Activated CD4-positive, alpha-beta T cell treated with anti-CD3 and anti-CD28 coated beads for 36 hours (primary cell): ENCODE measurements at places on chromosomes 13 and 19. TPM values are rescaled to one million over a fixed set of nuclear protein-coding genes. Genes with fewer than 3 reads are reported as not detected.

GRCh38 chr13:37413161-37413560, 185.4 kb downstream of the POSTN start:
- DNase-seq: no peak
- H3K27ac ChIP-seq: no peak overlapping the region
- no peaks in the 10 kb centered on the region for H3K36me3 ChIP-seq
- H3K27me3 ChIP-seq: peaks cover 3% of the 10 kb centered on the region
- no peaks in the 10 kb centered on the region for H3K4me1 ChIP-seq

GRCh38 chr19:32945260-32945659, 26.5 kb downstream of the CEP89 start:
- DNase-seq: no peak
- H3K36me3 ChIP-seq: peaks cover 51% of the 10 kb centered on the region
- no peaks in the 10 kb centered on the region for H3K27me3 ChIP-seq

DNA sequence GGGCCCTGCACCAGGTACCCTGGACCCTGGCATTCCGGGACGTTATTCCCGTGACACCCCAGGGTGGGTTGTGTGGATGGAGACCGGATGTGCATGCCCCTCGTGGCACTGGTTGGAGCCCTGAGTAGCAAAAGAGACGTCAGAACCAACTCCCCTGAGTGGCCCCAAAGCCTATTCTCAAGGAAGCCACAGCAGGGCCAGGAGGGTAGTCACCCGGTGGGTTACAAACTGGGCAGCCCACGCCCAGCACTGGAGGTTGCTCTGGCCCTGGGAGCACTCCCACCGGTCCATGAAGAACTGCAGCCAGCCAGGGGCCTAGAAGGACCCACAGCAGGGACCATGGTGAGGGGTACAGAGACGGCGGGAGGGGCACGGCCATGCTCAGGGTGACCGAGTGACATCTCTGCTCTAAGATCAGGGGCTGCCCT, 7.5 kb downstream of the KLF16 start:
- DNase-seq: peak; percentile 63
- H3K4me1 ChIP-seq: peaks cover 66% of the 10 kb centered on the region
- H3K27ac ChIP-seq: peak overlapping the region; percentile 86
- peak overlapping the region; percentile 78 for H3K4me3 ChIP-seq

GRCh38 chr13:83221256-83221655, 661.0 kb downstream of the SLITRK1 start:
- no peak for DNase-seq
- no peak overlapping the region for H3K4me3 ChIP-seq
- no peaks in the 10 kb centered on the region for H3K4me1 ChIP-seq
- no peaks in the 10 kb centered on the region for H3K36me3 ChIP-seq
- no peaks in the 10 kb centered on the region for H3K27me3 ChIP-seq

- no peak overlapping the region for H3K4me3 ChIP-seq
- no peak overlapping the region for H3K27ac ChIP-seq
- no peaks in the 10 kb centered on the region for H3K36me3 ChIP-seq
- no peak for DNase-seq
- no peaks in the 10 kb centered on the region for H3K4me1 ChIP-seq
- H3K27me3 ChIP-seq: no peaks in the 10 kb centered on the region
Measured at GRCh38 chr13:99686157-99686572, 184.9 kb downstream of the TM9SF2 start.

- peaks cover 3% of the 10 kb centered on the region for H3K4me1 ChIP-seq
- no peaks in the 10 kb centered on the region for H3K36me3 ChIP-seq
- no peak for DNase-seq
- H3K4me3 ChIP-seq: no peak overlapping the region
- H3K27ac ChIP-seq: no peak overlapping the region
Measured at GRCh38 chr13:36857253-36857652, 38.2 kb downstream of the RFXAP start.

GRCh38 chr19:39590265-39590664, 12.1 kb upstream of the LGALS13 start:
- peaks cover 43% of the 10 kb centered on the region for H3K27me3 ChIP-seq
- peak; percentile 30 for DNase-seq
- H3K36me3 ChIP-seq: no peaks in the 10 kb centered on the region
- H3K4me1 ChIP-seq: no peaks in the 10 kb centered on the region
- H3K27ac ChIP-seq: no peak overlapping the region
- H3K4me3 ChIP-seq: no peak overlapping the region

GRCh38 chr13:65532231-65532630, 1697.9 kb downstream of the PCDH9 start:
- no peaks in the 10 kb centered on the region for H3K36me3 ChIP-seq
- no peak for DNase-seq
- H3K27ac ChIP-seq: no peak overlapping the region
- no peaks in the 10 kb centered on the region for H3K27me3 ChIP-seq
- no peak overlapping the region for H3K4me3 ChIP-seq

DNA sequence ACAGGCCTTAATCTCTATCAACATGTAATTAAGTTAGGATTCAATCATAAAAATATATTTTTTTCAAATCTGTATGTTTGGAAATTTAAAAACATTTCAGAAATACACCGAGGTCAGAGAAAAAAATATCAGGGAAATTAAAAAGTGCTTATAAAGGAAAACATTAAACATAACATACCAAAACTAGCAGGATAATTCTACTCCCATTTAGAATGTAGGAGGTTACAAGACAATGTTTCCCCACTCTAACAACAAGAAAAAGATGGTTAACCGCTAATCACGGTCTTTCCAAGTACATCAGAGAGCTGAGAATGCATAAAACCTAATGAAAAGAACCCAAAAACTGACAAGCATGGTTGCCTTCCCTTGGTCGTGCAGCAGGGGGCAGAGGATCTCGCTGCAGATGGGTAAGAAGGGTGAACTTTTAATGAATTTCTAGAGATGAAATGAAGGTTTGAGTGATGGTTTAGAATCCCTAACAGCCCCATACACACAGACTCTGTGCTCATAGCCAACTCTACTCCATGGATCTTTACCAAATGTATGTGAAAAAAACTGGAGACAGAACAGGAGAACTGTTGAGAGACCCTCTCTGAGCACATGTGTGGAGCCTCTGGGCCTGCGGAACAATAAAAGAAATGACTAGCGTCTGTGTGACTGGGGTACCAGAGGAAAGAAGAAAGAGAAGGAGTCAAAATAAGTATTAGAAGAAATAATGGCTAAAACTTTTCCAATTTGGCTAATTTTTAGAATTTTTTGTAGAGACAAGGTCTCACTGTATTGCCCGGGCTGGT, 51.3 kb upstream of the LSM14A start:
- H3K4me3 ChIP-seq: no peak overlapping the region
- peak; percentile 78 for DNase-seq
- H3K27ac ChIP-seq: no peak overlapping the region
- H3K4me1 ChIP-seq: peaks cover 20% of the 10 kb centered on the region
- H3K27me3 ChIP-seq: no peaks in the 10 kb centered on the region
- H3K36me3 ChIP-seq: no peaks in the 10 kb centered on the region

GRCh38 chr13:50722440-50723125, 120.9 kb downstream of the DLEU7 start:
- H3K4me3 ChIP-seq: no peak overlapping the region
- H3K27ac ChIP-seq: no peak overlapping the region
- DNase-seq: no peak

- peak overlapping the region; percentile 28 for H3K27ac ChIP-seq
- H3K4me1 ChIP-seq: peaks cover 63% of the 10 kb centered on the region
- H3K36me3 ChIP-seq: peaks cover 14% of the 10 kb centered on the region
- H3K4me3 ChIP-seq: peak overlapping the region; percentile 72
- peak; percentile 16 for DNase-seq
Measured at GRCh38 chr19:29663861-29664752, 1.2 kb upstream of the PLEKHF1 start.

- H3K36me3 ChIP-seq: no peaks in the 10 kb centered on the region
- H3K27me3 ChIP-seq: no peaks in the 10 kb centered on the region
- H3K4me1 ChIP-seq: no peaks in the 10 kb centered on the region
- H3K27ac ChIP-seq: no peak overlapping the region
- no peak for DNase-seq
Measured at GRCh38 chr13:37596805-37597204, 1.8 kb downstream of the POSTN start.

GRCh38 chr13:95391362-95391761, 90.1 kb upstream of the ABCC4 start:
- H3K27ac ChIP-seq: no peak overlapping the region
- H3K36me3 ChIP-seq: no peaks in the 10 kb centered on the region
- H3K4me1 ChIP-seq: no peaks in the 10 kb centered on the region
- no peak for DNase-seq
- H3K27me3 ChIP-seq: peaks cover 25% of the 10 kb centered on the region

- H3K27ac ChIP-seq: no peak overlapping the region
- no peaks in the 10 kb centered on the region for H3K36me3 ChIP-seq
- peaks cover 13% of the 10 kb centered on the region for H3K4me1 ChIP-seq
- peak; percentile 39 for DNase-seq
Measured at GRCh38 chr19:45130888-45131615, 29.7 kb downstream of the NKPD1 start.

DNA sequence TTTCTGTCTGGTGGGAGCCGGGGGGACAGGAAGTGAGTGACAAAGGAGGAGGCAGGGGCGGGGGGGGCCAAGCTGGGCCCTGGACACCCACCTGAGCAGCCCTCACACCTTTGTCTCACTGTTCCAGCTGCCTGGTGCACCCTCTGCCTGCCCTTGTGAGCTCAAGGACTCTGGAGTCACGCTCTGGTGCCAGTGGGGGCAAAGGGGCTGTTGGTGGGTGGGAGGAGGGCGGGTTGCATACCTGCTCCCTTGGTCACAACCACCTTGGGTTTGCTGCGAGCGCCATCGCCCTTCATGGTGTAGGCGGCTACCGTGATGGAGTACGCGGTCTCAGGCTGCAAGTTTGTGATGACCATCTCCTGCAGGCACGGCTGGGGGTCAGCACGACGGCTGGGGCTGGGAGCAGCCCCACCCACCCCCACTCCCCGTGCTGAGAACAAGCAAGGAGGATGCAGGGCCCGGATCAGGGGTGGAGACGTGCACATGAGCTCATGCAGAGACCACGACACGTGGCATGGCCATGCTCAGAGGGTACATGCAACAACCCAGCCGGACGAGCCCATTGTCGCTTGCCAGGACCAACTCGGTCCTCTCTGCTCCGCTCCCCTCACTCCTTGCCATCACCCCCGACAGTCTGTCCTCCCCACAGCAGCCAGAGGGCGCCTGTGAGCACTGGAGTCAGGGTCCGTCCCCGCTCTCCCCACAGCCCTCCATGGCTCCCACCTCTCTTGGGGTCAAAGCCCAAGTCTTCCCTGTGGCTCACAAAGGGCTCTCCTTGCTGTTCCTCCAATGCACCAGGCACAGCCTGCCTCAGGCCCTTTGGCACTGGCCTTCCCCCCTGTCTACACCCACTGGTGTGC, 114.9 kb downstream of the PTPRS start:
- peak; percentile 51 for DNase-seq
- no peak overlapping the region for H3K4me3 ChIP-seq
- no peak overlapping the region for H3K27ac ChIP-seq
- H3K27me3 ChIP-seq: peaks cover 18% of the 10 kb centered on the region
- H3K4me1 ChIP-seq: no peaks in the 10 kb centered on the region

Gene EFNA2
- not detected for total RNA-seq

Gene NAT14
- 14.8 TPM for total RNA-seq

Gene C19orf12
- 35.7 TPM for total RNA-seq

Gene HSH2D
- 31.2 TPM for total RNA-seq

Gene IGFL4
- not detected for total RNA-seq
